ENCODE measurements at places on chromosomes 3 and 15. TPM values are rescaled to one million over a fixed set of nuclear protein-coding genes. Genes with fewer than 3 reads are reported as not detected.

DNA sequence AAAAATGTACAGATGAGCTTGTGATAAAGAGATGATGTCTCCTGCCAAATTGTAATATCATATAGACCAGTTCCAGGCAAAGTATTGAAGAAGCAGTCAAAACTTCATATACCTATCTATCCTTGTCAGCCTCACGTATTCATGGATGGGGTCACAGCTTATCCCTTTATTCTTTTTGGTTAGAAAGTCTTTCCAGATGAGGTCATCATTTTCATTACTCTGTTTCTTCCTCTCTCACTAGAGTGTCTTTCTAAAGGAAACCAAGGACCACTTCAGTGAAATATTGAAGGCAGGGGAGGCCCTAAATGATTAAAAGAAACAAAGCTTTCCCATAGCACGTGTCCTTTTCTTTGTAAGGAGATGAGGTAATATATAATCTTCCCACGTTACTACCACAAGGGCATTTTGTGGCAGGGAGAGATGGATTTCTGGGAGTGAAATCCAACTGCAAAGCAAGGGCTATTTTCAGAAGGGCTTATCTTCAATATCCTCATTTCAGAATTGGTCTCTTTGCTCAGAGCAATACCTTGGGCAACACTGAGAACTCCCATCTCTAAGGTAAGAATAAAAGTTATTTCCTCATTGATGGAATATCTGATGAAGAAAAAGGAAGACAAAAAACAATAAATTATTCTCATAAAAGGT is 260.2 kb downstream of the TIGIT start:
- DNase-seq = peak; percentile 17

- no peak for DNase-seq
Measured at GRCh38 chr15:31160297-31160696, 58.8 kb upstream of the TRPM1 start.

DNA sequence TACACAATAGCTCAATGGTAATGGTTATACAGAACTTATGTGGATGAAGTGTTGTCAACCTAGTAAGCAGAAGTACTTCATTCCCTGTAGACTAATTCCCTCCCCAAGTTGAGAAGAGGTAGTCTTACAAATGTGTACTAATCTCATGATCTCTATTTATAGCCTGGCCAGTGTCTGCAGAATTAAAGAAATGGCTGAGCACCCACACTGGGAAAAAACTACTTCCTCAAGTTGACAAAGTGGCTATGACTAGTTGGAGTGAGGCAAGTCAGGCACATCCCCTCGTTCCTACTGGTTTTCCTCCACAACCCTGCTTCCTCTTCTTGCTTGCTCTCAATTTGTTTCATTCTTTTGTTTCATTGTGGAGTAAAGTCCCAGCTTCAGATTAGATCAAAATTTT is 566.7 kb upstream of the ZNF717 start:
- no peak for DNase-seq

DNA sequence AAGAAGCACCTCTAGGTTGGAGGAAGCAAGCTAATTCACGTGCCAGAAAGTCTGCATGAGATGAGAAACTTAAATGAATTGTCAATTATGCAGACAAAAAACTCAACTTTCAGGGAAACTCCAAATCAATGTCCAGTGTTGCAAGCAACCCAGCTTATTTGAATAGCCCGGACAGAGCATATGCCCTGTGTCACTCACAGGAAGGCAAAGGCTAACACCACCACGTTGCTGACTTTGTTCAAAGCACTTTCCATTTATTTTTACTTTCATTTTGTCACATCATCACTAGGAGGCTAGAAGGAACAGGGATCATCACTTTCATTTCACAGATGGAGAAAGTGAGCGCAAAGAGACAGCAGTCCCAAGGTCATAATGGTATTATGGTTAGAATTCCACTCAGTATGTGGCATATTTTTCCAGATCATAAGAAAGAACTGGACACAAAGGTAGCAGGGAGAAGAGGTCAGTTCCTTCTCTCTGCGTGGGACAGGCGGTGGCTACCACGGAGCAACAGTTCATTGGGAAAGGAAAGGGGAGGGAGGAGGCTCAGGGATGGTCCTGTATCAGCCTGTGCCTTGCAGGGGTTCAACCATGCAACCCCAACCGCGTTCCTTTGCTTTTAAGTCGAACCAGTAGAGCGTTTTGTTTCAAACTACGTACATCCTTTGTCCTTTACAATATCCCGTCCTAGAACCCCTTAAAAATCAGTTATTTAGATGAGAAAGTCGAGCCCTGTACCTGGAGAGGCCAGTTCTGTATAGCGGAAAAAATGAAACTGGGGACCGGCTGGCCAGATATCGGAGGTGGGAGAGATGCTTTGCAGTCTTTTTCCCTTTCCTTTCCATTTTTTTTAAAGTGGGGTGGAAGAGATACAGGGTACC is 1.1 kb downstream of the HEG1 start:
- peak; percentile 84 for DNase-seq

GRCh38 chr15:57253082-57253481 is 123.2 kb upstream of the CGNL1 start:
- no peak for DNase-seq

DNA sequence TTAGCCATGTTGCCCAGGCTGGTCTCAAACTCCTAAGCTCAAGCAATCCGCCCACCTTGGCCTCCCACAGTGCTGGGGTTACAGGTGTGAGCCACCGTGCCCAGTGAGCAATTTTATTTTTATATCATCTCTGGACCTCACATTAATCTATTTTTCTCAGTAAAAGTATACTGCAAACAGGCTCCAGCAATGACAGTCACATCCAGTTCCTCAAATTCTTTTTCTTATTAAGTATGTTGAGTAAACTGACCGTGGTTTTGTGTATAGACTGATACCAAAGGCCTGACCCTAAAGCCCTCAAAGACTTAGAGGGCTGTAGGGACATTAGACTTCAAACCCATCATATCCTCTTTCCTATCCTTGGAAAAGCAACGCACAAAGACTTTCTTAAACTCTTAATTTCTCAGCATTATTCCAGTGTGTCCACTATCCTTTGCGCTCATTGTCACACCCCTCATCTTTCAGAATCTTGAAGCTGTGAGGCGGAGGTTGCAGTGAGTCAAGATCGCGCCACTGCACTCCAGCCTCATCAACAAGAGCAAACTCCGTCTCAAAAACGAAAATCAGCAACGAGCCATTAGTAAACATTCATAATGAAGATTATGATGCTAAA is 2.0 kb downstream of the NGLY1 start:
- DNase-seq = no peak

- no peak for DNase-seq
Measured at GRCh38 chr15:90834626-90835025, 33.8 kb upstream of the FURIN start.

DNA sequence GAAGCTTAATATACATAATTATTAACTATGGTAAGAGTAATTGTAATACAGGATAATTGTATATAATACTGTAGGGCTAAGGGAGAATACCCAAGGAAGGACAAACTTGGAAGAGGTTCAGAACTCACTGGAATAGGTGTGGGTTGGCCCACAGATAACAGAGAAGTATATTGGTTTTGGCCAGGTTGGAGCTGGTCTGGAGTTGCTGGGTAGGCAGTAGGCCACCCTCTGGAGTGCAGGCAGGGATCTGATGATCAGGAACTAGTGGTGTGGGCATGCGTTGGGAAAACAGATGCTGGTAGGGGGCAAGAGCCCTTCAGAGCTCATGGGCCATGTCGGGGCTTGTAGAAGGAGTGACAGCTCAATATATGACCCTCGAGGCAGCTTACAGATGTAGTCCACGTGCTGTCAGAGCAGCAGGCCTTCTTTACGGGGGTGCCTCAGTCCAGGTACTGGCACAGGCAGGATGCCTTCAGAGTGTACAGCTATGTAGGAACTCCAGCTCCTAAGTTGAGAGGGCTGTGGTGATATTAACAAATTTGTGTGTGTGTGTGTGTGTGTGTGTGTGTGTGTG is 12.4 kb downstream of the IREB2 start:
- DNase-seq = no peak

DNA sequence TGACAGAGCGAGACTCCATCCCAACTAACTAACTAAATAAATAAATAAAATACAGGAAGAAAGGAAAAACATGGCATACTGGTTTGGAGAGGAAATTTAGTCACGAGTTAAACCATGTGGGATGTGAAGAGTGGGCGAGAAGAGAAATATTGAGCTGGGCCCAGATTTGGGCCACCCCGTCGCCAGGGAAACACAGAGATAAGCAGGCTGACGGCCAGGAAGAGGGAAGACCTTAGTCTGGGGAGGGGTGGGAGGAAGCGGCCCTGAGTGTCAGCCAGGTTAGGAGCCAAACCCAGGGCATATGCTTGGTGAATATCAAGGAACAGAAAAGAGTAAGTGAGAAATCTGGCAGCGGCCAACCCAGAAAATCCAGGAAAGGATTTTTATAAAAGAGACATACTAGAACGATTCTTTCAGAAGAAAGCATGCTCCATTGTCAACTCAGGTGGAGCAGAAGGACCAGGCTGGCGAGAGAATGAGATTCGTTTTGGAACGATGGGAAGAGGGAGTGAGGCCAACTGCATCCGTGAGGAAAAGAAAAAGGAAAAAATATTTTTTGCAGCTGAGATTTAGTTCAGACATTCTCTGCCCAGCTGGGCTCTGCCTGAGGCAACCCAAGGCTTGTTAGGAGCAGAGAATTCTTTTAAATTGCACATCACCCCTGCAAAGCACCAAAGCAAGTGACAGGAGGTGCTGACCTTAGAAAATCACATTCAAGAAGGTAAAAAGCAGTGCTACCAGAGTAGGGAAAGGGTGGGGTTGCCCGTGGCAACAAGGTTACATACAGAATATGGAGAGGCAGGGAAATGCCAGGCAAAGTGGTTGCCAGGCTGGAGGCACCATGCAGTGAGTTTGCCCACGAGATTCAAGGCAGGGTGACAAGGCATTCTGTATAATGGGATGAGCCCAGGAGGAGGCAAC is 59.3 kb upstream of the RAD18 start:
- DNase-seq = no peak

DNA sequence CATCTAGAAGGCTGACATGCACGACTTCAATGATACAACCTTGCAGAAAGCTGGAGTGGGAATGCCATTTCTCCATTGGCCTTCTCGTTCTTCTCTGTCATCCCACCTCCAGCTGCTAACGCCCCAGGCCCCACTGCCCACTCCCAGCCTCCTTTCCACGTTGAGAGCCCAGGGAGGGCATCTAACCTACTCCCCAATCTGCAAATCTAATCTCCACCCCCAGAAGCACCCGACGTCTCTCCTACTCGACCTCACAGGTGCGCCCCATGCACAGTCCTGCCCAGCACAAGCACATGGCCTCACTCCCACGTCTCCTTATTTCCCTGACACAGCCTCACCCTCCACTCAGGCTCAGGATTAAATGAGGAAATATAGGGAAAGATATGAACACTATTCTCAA is 33.4 kb downstream of the IL12A start:
- DNase-seq = no peak

DNA sequence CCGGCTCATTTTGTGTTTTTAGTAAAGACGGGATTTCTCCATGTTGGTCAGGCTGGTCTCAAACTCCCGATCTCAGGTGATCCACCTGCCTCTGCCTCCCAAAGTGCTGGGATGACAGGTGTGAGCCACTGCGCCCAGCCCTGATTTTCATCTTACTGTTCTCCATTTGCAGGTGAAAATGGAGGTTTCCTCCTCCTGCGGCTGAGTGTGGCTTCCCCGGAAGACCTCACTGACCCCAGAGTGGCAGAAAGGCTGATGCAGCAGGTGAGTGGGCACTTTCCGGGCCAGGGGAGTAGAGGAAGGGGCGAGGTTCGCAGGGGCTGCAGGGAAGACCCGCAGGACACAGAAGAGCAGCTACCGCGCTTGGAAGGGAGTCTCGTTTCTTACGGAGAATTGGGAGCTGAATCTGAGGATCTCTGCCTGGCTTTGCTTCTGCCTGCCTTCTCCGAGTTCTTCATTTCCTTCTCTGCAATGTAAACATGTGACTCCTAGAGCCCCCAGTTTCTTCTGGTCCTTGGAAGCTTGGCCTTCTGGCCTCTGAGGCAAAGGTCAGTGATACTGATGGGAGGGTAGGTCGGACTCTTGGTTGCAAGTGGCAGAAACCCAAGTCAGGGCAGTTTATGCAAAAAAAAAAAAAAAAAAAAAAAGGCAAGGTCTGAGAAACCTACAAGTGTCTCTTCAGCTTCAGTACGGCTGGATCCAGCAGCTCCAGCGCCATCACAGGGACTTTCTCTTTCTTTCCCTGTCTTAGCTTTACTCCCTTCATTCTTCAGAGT is 8.9 kb downstream of the MUC20 start:
- DNase-seq = no peak

DNA sequence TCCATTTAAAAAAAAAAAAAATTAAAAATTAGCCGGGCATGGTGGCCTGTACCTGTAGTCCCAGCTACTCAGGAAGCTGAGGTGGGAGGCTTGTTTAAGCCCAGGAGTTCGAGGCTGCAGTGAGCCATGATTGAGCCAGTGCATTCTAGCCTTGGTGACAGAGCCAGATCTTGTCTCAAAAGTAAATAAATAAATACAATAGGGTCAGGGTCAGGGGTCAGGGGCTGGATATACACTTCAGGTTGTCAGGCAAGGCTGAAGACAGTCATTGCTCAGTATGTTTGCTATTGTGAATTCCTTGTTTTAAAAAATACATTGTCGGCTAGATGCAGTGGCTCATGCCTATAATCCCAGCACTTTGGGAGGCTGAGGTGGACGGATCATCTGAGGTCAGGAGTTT is 8.1 kb upstream of the TKT start:
- DNase-seq = no peak

DNA sequence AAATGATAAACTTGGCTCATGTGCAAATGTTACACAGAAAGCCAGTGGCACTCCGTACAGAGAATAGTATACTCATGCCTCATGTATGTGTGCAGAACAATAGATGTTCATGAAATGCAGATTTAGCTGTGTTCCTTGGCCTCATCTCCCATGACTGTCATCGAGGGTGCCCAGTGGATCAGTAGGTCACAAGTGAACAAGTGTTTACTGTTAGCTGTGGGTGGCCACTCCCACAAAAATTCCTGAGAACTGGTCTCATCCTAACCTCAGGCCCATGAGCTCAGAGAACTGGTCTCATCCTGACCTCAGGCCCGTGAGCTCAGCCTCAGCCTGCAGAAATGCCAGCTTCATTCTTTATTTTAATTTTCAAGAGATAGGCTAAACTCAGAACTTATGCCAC is 124.1 kb downstream of the GADL1 start:
- DNase-seq = peak; percentile 95

DNA sequence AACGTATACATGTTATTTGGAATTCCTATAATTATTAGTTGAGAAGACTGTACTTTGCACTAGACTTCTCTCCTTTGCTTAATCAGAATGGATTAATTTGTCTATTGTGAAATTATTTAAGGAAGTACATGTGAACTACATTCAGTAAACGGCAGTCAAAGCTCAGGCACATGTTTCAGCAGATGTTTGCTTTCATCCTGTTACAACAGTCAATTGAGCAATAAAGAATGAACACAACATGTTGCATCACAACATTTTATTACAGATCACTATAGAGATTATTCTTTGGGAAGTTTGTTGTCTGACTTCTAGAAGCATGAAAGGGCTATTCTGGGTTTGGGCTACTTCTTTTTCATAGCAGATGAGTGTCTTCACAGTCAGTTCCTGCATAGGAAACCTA is 39.2 kb downstream of the RAB27A start:
- no peak for DNase-seq

- DNase-seq = no peak
Measured at GRCh38 chr3:114762144-114762543, 384.9 kb downstream of the ZBTB20 start.

- no peak for DNase-seq
Measured at GRCh38 chr3:71001303-71001830, 582.2 kb downstream of the FOXP1 start.

CNTN4 gene
- not detected for total RNA-seq

CLDN18 gene
- not detected for total RNA-seq

FANCD2 gene
- total RNA-seq = 31.1 TPM

GCSAM gene
- total RNA-seq = not detected

KCNAB1 gene
- total RNA-seq = 2.4 TPM
